DND-41 (cell line): ENCODE measurements at places on chromosomes 3 and 15.

DNA sequence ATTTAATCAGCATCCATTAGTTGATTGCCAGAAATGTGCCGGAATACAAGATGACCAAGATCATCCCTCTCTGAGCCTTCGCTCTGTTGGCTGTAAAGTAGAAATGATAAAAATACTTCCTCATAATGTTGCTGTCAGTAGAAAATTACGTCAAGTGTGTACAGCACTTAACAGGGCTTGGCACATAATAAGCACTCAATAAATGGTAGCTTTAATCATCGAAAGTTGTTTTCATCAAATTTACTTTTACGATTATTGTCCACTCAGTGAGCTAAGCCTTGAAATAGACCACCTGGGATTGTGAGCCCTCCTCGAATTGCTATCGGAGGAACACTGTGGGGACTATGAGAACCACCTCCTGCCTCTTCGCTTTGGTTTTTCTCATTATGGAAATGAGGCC, 301.3 kb upstream of the TPRG1 start:
- H3K36me3 ChIP-seq, result peaks cover 31% of the 10 kb centered on the region; the same call in 1 of the 2 replicates
- no peaks in the 10 kb centered on the region for H3K4me1 ChIP-seq
- H3K27me3 ChIP-seq, result no peaks in the 10 kb centered on the region
- no peak overlapping the region for H3K4me3 ChIP-seq

- H3K27me3 ChIP-seq, result no peaks in the 10 kb centered on the region
- H3K36me3 ChIP-seq, result no peaks in the 10 kb centered on the region
- H3K4me3 ChIP-seq, result no peak overlapping the region
- DNase-seq, result peak; percentile 87
- H3K4me1 ChIP-seq, result peaks cover 8% of the 10 kb centered on the region
Measured at GRCh38 chr3:47522082-47522987, 8.8 kb upstream of the ELP6 start.

GRCh38 chr3:184196536-184196935, 10.5 kb downstream of the ABCF3 start:
- no peaks in the 10 kb centered on the region for H3K27me3 ChIP-seq
- H3K4me3 ChIP-seq, result no peak overlapping the region
- no peaks in the 10 kb centered on the region for H3K4me1 ChIP-seq
- DNase-seq, result no peak

GRCh38 chr3:81500039-81500438, 261.4 kb downstream of the GBE1 start:
- no peak overlapping the region for H3K4me3 ChIP-seq
- H3K27me3 ChIP-seq, result no peaks in the 10 kb centered on the region
- no peak for DNase-seq
- H3K27ac ChIP-seq, result no peak overlapping the region

DNA sequence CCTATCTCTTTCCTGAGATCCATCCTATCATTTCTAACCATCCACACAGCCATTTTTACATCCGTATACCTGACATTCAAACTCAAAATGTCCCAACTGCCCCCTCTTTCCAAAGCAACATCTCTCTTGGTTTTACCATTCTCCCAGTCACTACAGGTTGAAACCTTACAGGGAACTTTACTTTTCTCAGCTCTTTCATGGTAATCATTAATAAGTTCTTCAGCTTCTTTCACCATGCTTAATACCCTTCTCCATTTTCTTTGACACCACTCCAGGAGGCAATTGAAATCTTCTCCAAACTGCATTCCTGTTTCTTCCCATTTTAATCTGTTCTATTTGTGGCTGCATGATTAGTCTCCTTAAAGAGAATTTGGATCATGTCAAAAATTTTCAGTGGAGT, 352.5 kb downstream of the GAP43 start:
- H3K27me3 ChIP-seq, result no peaks in the 10 kb centered on the region
- H3K4me3 ChIP-seq, result no peak overlapping the region
- H3K36me3 ChIP-seq, result no peaks in the 10 kb centered on the region
- no peak for DNase-seq
- H3K4me1 ChIP-seq, result no peaks in the 10 kb centered on the region

DNA sequence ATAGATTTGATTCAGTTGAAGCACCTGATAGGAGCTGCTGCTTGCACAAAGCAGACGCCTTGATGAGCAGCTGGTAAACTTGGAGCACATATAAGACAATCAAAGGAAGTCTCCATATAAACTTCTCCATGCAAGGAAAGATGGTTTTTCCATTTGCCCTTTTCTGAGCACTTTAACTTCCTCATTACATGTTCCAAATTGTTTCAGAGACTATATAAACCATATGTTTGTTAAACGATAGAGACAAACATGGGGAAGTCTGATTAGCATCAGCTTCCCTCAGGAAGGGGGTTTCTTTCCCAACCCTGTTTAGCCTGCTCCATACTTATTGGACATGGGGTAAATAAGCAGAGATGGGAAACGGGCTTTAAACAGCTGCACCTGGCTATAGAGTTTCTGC, 88.0 kb downstream of the DHX36 start:
- no peak overlapping the region for H3K27ac ChIP-seq
- H3K4me1 ChIP-seq, result no peaks in the 10 kb centered on the region
- DNase-seq, result no peak
- H3K4me3 ChIP-seq, result no peak overlapping the region
- H3K27me3 ChIP-seq, result no peaks in the 10 kb centered on the region
- no peaks in the 10 kb centered on the region for H3K36me3 ChIP-seq

- no peak for DNase-seq
- no peaks in the 10 kb centered on the region for H3K4me1 ChIP-seq
- no peaks in the 10 kb centered on the region for H3K27me3 ChIP-seq
- H3K27ac ChIP-seq, result no peak overlapping the region
- no peaks in the 10 kb centered on the region for H3K36me3 ChIP-seq
- no peak overlapping the region for H3K4me3 ChIP-seq
Measured at GRCh38 chr3:146187334-146187950, 26.5 kb upstream of the PLOD2 start.

- no peak overlapping the region for H3K4me3 ChIP-seq
- H3K4me1 ChIP-seq, result no peaks in the 10 kb centered on the region
- DNase-seq, result no peak
- no peak overlapping the region for H3K27ac ChIP-seq
- no peaks in the 10 kb centered on the region for H3K36me3 ChIP-seq
Measured at GRCh38 chr3:100047455-100048141, 66.7 kb downstream of the FILIP1L start.

DNA sequence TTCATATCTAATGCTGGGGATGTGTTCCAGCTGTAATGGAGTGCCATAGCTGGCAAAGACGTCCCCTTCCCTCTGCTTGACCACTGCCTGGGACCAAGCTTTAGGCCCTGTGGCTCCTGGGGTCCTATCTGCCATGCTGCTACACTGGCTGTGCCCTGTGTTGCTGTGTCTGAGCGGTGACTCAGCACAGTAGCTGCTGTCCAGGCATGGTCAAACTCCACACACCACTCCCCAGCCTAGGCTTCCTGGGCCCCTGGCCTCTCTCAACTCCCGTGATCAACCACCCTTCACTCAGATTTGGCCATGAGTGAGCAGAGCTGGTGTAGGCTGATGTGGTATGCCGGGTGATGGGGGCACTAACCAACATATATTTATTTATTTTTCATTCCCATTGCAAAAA, 27.0 kb downstream of the EPHB1 start:
- no peak overlapping the region for H3K4me3 ChIP-seq
- no peak overlapping the region for H3K27ac ChIP-seq
- H3K4me1 ChIP-seq, result no peaks in the 10 kb centered on the region
- H3K27me3 ChIP-seq, result no peaks in the 10 kb centered on the region
- no peaks in the 10 kb centered on the region for H3K36me3 ChIP-seq
- no peak for DNase-seq

- peak; percentile 11 for DNase-seq
- H3K4me1 ChIP-seq, result peaks cover 29% of the 10 kb centered on the region
- no peaks in the 10 kb centered on the region for H3K27me3 ChIP-seq
- H3K27ac ChIP-seq, result peak overlapping the region; percentile 83; the same call in 1 of the 2 replicates
- peaks cover 17% of the 10 kb centered on the region; the same call in 1 of the 2 replicates for H3K36me3 ChIP-seq
Measured at GRCh38 chr3:53346514-53346913, 829 bp downstream of the DCP1A start.

DNA sequence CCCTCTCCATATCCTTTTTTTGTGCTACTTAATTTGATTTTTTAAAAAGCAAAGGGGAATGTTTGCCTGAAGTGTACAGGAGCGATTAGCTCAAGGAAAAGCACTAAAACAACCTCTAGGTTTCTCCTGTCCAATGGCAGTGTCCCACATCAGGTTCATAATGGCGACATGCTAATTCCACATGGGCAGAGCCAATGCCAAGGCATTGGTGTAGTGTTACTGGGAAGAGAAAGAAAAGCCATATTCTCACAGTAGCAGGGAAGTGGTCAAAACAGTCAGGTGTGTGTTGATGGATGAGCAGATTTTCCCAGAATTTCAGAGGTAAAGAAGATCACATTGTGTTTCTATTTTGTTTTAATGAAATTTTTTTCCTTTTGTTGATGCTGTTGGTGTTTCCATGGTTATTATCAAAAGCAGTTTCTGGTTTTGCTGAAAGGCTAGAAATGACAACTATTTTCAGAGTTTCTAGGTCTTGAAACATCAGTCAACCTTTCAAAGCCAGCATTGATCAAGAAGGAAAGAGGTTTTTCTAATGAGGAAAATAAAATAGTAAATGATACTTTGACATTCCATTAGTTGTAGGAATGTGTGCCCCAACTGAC, 65.2 kb downstream of the FNDC3B start:
- H3K27ac ChIP-seq, result no peak overlapping the region
- peaks cover 37% of the 10 kb centered on the region for H3K4me1 ChIP-seq
- H3K4me3 ChIP-seq, result no peak overlapping the region
- no peaks in the 10 kb centered on the region for H3K36me3 ChIP-seq
